ENCODE measurements at places on chromosomes 13 and 19.

DNA sequence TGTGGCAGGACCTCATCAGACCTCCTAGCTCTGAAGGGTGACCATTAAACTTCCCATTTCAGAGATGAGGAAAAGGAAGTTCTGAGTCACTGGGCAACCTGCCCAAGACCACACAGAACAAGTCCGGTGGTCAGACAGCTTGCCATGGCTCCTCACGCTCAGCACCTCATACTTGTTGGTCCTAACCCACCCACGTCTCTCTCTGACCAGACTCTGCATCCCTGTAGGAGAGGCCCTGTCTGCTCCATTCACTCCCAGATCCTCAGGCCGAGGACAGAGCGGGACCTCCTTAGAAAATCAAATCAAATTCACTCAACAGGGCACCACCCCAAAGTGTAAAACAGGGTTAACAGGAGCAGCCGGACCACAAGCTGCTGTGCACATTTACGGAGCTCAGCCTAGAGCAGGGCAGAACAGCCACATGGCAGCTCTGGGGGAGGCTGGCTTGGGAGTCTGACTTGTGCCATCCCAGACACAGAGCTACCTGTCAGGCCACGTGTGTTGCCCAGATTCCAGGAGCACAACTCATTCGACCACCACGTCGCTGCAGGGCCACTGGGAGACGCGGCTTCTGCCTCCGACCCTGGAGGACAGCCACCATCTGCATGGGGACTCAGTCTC is 1.7 kb downstream of the MIER2 start:
- DNase-seq = no peak

- DNase-seq = no peak
These were observed 108.2 kb downstream of the SIPA1L3 start for GRCh38 chr19:38015216-38015615.

GRCh38 chr13:98994896-98995295 is 17.0 kb upstream of the DOCK9 start:
- no peak for DNase-seq

- no peak for DNase-seq
These were observed 19.8 kb downstream of the PEPD start for GRCh38 chr19:33501693-33502356.

GRCh38 chr19:23905771-23906170 is 8.9 kb upstream of the ZNF726 start:
- DNase-seq = no peak

GRCh38 chr13:80338781-80339562 is 2.0 kb downstream of the SPRY2 start:
- DNase-seq = peak; percentile 72

GRCh38 chr13:94800423-94800822 is 88.1 kb upstream of the SOX21 start:
- DNase-seq = no peak

- no peak for DNase-seq
These were observed 2374.6 kb downstream of the PCDH9 start for GRCh38 chr13:64855506-64855905.

- DNase-seq = no peak
These were observed 28.9 kb upstream of the ZNF808 start for GRCh38 chr19:52498571-52498970.

GRCh38 chr19:38723606-38723965 is 20.7 kb downstream of the CAPN12 start:
- DNase-seq = no peak

- DNase-seq = no peak
These were observed 7.8 kb downstream of the C19orf38 start for GRCh38 chr19:10855879-10856522.

DNA sequence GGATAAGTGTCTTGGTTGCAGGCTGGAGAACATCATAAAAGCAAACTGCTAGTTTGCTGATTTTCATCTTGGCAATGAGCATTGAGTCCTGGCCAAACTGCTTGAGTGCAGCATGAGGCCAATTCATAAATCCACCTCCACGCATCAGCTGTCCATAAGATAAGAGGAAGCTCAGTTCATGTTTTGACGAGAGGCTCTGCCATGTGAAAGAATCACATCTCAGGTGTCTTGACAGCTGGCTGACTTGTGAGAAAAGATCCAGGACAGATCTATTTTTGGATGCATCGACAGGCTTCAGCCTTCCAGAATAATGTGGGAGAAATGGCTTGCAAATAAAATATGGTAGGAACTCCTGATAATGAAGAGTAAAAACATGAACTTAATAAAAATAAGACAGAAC is 5.4 kb upstream of the ZNF682 start:
- DNase-seq = peak; percentile 15

DNA sequence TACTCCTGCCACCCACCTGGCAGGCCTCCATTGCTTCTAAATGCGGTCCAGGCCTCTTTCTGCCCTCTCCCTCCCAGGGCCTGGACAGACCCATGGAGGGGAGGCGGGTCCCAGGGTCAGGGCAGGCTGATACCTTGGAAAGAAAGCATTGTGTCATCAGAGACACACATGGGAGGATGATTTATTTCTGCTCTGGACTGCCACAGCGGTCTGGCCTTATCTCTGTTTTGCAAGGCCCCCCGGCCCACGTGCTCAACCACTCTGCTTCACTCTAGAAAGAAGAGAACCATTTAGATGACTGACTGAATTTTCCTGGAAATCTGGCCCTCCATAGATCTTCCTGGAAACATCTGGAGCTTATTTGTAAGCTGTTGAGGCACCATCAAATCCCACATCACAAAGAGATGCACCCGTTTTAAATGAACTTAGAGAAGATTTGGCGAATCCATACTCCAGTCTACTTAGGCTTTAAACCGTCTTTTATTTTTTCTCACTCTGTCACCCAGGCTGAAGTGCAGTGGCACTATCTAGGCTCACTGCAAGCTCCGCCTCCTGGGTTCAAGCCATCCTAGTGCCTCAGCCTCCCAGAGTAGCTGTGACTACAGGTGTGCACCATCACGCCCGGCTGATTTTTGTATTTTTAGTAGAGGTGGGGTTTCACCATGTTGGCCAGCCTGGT is 48.3 kb upstream of the URI1 start:
- peak; percentile 74 for DNase-seq

DNA sequence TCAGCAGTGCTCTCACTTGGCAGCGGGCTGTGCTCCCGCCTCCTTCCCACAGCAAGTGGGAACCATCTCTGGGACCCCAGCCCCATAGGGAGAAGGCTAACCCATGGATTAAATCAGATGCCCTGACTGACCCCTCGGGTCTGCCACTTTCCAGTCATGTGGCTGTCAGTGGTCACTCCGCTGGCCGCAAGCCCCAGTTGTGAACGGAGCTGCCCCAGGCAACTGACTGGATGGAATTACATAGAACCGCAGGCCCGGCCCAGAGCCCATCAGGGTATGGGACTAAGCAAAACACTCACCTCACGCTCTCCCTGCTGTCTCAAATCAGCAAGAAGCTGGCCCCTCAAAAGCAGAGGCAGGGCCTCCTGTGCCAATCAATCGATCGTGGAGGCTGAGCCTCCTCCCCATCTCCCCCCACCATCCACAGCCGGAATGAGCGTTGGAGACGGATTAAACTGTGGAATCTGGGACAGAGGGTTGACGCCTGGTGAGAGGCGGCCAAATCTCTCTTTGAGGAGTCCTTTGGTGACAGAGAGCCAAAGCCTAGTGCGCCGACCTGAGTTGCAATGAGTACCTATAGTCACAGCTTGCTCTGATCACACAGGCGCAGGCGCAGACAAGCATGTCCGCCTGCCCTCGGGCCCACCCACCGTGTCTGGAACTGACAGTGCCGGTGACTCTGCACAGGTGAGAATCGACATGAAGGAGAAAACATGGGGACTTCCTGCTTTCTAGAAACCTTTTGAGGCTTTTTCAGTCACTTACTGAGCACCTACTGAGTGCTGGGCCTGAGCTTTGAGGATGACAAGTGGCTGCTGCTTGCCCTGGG is 38.7 kb downstream of the PBX4 start:
- DNase-seq = no peak

DNA sequence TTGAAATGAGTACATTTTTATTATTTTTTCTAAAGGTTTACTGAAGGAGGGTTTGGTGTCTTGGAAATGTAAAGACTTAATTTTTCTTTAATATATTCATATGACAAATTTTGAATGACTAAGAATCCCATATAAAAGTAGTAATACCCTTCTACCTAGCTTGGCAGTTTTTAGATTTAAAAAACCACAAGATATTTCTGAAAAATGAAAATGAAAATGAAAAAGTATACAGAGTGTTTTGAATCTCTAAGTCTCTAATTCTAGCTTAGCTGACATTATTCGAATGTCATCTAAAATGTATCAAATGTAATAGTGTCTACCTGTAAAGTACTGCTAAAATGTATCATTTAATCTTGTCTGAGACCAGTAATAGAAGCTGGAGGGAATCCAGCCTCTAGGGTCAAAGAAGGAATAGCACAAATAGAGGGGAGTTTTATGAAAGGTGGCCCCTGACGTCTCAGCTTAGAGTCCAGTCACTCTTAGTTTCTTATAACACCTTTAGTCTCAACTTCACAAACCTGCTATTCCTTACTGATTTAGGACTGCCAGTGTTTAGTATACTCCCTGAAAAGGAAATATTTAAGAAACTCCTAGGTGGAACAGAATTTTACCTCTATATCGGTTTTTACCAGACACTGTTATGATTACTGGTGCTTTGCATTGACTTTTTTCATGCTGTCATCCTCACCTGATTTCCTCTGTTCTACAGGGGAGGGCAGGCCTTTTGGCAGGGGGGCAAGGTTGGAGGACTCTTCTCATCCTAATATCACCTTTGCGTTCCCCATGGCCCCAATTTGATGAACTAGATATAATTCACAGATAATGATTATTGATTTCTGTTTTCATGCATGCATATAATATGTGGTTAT is 16.2 kb upstream of the MIR17HG start:
- no peak for DNase-seq
